ENCODE measurements at places on chromosomes 5 and 9.

- no peak for DNase-seq
Observed at GRCh38 chr5:90366948-90367347, 42.6 kb downstream of the CETN3 start.

DNA sequence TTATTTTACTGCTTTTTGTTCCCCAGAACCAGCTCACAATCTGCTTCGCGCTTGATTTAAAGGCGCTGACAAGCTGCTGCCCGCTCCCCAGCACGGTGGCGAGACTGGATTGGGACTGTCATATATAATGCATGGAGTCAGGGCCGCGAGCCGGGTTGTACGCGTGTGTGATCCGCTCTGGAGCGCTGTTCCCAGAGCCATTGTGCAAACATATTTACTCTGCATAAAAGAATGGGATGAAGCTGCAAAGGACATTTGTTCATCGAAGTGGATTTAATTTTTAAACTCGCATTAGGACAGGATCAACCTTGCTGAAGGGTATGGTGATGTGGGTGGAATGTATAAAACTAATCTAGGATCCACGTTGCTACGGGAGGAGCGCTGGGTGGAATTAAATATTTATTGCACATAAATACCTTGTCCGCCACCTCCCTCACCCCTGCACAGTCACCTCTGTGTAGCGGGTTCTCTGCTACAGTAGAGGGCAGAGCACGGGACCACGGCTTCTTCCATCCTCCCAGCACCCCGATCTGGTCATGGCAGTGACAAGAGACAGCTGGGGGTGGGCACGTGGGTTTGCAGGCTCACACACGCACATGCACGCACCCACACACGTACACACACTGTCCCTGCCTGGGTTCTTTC is 18.1 kb upstream of the FCN1 start:
- no peak for DNase-seq

GRCh38 chr9:20352591-20352990 is 269.7 kb downstream of the MLLT3 start:
- no peak for DNase-seq

- no peak for DNase-seq
Observed at GRCh38 chr9:5263351-5264218, 32.4 kb downstream of the INSL4 start.

GRCh38 chr5:123452401-123452800 is 29.2 kb upstream of the CEP120 start:
- DNase-seq = no peak

Measured in central memory CD4-positive, alpha-beta T cell (primary cell).